ENCODE measurements at places on chromosomes 3 and 15. TPM values are rescaled to one million over a fixed set of nuclear protein-coding genes. Genes with fewer than 3 reads are reported as not detected.

The CISH gene
- total RNA-seq: 36.6 TPM

The ZNF280D gene
- total RNA-seq: 48.9 TPM

The ZPLD1 gene
- total RNA-seq: 0.12 TPM

The PSTPIP1 gene
- total RNA-seq: 14.6 TPM

The PPARG gene
- total RNA-seq: 35.8 TPM

The CMTM8 gene
- total RNA-seq: 7.5 TPM

The HESX1 gene
- 0.76 TPM for total RNA-seq

The USP50 gene
- total RNA-seq: 1.4 TPM

The TMEM207 gene
- 12.2 TPM for total RNA-seq

The GLDN gene
- 0.99 TPM for total RNA-seq

The GATA2 gene
- 45.6 TPM for total RNA-seq

The SOX14 gene
- not detected for total RNA-seq

The PP2D1 gene
- not detected for total RNA-seq

The RTP1 gene
- total RNA-seq: not detected

The DVL3 gene
- 59.7 TPM for total RNA-seq

The CCDC39 gene
- not detected for total RNA-seq

The SLC2A2 gene
- 15.0 TPM for total RNA-seq

The GCNT3 gene
- 0.53 TPM for total RNA-seq

The TRAT1 gene
- 0.12 TPM for total RNA-seq

The RASA2 gene
- total RNA-seq: 14.8 TPM

The ROBO2 gene
- total RNA-seq: 61.7 TPM

The COLQ gene
- 10.6 TPM for total RNA-seq

The CCR5 gene
- total RNA-seq: 0.47 TPM

The HRH1 gene
- 4.3 TPM for total RNA-seq

The NR1I2 gene
- 0.47 TPM for total RNA-seq

The WWTR1 gene
- total RNA-seq: 103 TPM

The TBL1XR1 gene
- total RNA-seq: 176 TPM

The CNTN4 gene
- total RNA-seq: 34.7 TPM
